ENCODE measurements at places on chromosomes 12 and 14.
A peak's percentile ranks its signal among the peaks of the same experiment; 100 is the strongest.

DNA sequence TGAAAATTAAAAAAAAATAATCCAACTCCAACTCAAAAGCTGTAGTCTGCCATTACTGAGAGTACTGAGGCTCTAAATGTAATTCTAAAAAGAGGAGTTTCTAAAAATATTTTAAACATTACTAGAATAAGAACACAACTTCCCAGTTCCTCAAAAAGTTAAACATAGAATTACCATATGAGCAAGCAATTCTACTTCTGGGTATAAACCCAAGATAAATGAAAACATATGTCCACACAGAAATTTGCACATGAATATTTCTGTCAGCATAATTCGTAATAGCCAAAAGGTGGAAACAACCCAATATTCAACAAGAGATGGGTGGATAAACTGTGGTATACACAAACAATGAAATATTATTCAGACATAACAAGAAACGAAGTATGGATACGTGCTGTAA, 15.0 kb upstream of the NR2C1 start:
- no peak for DNase-seq

- DNase-seq = no peak
Observed at GRCh38 chr12:6374786-6375160, 590 bp downstream of the SCNN1A start.

DNA sequence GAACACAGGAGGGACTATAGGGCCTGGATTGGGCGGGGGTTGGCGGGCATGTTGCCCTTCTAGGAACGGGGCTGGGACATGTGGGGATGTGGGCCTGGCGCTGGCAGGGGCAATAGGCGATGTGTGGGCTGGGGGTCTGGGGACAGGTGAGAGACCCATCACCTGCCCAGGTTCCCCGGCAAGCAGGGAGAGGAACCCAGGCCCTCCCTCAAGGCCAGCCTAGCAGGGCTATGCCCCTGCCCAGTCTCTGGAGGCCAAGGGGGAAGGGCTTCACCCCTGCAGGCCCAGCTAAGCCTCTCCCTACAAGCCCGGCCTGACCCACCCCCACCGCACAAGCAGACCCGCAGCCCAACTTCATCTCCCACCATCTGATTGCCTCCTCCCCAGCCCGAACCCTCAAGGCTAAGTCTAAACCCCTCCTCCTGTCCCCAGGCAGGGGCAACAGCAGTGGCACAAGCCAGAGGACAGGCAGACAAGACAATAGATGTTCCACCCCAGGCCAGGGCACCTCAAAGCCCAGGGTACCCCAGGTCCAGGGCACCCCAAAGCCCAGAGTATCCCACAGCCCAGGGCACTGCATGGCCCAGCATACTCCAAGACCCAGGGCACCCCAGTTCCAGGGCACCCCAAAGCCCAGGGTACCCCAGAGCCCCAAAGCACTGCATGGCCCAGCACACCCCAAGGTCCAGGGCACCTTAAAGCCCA, 6.5 kb downstream of the JAG2 start:
- DNase-seq = no peak

DNA sequence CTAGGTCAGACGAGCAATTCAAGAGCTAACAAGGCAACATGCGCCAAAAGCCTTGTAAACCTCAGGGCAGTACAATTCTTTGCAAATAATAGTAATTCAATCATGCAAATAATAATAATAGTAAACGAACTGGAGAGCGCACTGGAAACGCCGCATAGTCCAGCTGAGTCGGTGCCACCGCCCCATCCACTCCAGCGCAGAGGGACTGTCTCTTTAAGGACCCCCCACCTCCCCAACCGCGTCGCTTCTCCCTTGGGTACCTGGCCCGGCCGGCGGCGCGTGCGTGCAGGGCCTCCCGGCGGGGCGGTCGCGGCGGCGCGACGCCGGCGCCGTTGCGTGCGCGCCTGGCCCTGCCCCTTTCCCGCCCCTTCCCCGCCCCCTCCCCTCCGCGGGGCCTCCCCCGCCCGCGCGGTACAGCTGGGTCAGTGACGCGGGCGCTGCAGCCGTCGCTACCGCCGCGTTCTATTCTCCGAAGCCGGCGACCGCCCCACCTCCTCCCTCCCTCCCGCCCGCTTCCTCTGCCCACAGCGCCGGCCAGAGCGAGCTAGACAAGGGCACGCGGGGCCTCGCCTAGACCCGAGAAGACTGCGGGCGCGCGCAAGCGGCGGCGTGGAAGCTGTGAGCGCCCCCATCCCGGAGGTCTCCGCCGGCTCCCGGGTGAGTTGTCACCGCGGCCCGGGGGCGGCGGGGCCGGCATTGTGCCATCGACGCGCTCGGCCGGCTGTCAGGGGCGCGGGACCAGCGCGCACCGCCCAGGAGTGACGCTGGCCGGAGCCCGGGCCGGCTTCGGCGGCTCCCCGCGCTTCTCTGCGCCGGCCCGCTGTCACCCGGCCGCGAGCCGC, at the start of gene SUSD6:
Gene SUSD6 (plus strand): TSS at position 425 of the 842 bp plus-strand sequence. CDS start 46,997 bp downstream, outside the sequence.
- peak; percentile 94 for DNase-seq

GRCh38 chr12:124713436-124714082, 146.1 kb upstream of the NCOR2 start:
- DNase-seq = no peak

DNA sequence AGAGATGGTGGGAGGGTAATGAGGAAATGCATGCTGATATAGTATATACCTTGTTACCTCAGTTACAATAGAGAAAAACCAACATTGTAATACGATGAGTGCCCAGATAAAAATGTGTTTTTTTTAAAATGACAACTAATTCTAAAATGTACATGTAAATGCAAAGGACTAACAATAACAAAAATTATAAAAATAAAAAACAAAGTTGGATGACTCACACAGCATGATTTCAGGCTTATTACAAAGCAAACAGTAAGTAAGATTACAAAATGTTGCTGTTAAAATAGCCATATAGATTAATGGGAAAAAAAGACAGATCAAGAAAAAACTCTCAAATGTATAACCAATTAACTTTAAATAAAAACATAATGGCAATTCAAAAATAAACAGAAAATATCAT, 1099.4 kb downstream of the FSCB start:
- DNase-seq = no peak
